ENCODE measurements at places on chromosomes 12 and 14.

- no peak for DNase-seq
Measured at GRCh38 chr14:80017795-80018194, 193.5 kb downstream of the DIO2 start.

DNA sequence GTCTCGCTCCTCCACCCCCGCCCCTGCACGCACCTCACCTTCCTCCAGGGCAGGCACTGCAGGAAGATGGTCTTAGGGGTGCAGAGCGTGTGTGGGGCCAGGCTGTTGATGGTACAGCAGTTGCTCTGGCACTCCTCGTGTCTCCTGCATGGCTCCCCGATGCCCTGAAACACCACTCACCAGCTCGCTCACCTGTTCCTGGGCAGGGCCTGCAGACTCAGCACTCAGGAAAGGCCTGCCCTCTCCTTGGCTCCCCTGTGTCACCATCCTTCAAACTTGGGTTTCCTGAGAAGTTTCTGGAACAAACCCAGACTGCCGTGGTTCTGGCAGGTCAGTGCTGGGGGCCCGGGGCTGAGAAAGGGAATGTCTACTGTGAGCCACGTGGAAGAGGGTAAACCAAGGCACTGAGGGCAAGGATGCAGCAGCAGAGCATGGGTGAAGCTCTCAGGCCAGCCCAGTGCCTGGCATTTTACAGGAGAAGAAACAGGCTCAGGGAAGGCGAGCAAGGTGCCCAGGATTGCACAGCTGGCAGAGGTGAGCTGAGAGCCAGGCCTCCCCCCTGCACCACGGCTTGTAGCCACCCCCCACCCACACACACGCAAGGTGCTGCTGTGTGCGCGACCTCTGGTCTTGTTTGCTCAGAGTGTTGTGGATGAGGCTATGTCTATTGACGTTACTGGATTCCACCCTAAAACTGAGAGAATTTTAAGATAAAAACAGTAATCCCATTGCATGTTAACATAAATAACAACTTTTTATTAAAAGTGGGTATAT, 5.5 kb downstream of the LRCOL1 start:
- no peak for DNase-seq

- DNase-seq, result no peak
Measured at GRCh38 chr12:102543494-102544485, 63.4 kb upstream of the IGF1 start.

DNA sequence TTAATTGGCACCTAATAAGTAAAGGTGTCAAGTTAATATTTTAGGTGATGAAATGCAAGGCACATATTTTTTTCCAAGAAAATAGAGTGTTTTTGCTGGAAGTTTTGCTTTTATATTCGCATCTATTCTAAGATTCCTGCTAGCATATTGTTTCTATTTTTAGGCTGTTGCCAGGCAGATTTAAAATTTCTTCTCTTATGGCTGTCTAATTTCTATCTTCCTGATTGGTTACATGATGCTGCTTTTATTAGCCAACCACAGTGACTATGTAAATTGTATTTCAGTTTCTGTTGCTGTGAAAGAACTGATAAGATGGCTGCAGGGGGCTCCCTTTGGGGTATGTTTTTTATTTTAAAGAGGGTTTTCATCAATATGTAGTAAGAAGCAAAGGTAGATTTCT, 42.7 kb downstream of the ATF7IP start:
- no peak for DNase-seq

GRCh38 chr12:132517740-132518100, 27.8 kb downstream of the FBRSL1 start:
- no peak for DNase-seq

GRCh38 chr12:49702676-49703215, 4.5 kb downstream of the FMNL3 start:
- DNase-seq, result no peak

- no peak for DNase-seq
Measured at GRCh38 chr12:85874031-85874461, at the start of gene NTS. NTS (plus strand) TSS chr12:85874295; CDS start chr12:85874404, 109 bp downstream.

DNA sequence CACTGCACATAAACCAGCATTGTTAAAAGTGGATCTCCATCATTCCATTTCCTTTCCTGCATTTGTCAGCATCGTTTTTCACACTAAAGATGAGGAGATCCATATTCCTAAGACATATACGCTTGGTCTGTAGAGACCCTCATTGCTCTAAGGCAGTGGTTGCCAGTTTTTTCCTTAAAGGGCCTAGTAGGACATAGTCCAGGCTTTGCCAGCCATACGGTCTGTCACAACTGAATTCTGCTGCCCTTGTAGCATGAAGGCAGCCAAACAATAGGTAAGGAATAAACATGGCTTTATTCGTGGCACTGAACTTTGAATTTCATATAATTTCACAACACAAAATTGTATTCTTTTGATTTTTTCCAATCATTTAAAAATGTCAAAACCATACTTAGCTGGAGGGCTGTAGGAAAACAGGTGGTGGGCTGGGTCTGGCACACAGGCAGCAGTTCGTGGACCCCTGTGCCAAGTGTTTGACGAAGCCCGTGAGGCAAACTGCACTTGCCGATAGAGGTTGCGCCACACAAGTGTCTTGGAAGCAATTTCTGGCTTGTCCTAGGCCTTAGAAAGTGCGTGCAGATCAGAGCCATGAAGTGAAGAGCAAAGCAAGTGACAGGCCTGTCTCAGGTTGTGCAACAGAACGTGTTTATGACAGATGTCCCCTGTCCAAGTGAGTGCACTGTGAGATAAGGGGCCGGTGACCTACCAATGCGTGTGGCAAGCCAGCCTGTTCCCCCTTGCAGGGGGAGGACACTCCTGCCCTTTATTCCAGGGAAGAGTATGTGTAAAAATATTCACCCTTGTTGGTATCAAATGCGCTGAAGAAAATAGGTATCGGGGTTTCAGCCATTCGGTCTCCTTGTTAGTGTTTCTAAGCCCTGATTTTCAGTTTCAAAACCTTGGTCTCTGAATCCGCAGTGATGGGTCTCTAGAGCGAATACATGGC, 916 bp upstream of the CHPT1 start:
- DNase-seq, result no peak

DNA sequence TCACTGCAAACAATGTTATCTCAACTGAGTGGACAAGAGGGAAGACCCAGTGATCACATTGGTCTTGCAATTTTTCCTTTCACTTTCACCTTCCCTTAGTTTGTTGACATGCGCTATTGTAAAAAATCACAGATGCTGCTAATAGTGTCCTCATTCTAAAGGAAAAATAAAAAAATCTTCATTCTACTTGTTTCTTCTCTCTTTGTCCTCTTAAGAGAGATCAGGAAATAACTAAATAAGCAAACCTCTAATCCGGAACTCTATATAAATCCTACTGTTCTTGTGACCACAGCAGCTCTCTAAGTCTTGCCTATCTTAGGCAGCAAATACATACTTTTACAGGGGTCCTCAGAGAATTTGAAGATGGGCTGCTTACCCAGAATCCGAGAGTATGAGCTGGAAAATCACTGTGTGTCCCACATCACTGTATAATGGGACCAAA, 257.7 kb downstream of the NAV3 start:
- no peak for DNase-seq

DNA sequence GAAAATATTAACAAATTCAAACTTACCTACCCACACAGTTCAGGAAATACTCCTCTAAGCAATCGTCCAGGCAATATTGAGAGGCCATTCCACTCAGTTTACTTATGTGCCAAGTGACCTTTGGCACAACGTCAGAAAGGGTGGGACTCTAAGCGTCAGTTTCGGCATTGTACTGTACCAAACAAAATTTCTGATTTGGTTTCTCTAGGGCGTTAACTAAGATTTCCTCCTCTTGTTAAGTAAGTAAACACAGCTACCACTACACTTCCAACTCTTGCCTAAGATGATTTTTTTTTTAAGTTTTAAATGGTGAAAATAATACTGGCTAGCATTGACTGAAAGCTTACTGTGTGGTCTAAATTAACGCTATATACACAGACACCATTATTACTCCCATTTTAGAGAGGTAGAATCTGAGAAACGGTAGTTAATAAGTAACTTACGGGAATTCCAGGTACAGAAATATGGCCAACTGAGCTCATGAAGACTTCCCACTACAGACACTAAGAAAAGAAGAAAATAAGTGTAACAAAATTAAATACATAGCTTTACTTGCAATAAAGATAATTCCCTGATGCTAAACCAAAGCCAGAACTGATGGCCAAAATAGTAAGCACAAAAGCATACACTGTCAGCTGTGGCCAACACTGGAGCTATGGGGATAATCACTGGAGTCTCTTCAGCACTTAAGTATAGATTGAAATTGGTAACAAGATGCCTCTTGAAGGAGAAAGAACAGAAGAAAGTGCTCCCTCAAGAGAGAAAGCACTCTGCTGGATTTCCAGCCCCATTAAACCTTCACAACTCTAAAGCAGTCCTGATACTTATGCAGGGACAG, 76.1 kb downstream of the EPS8 start:
- no peak for DNase-seq

GRCh38 chr14:106840258-106840657, 1313.9 kb downstream of the TMEM121 start:
- DNase-seq, result no peak

GRCh38 chr12:90360300-90360699, 594.7 kb downstream of the CCER1 start:
- DNase-seq, result no peak

- no peak for DNase-seq
Measured at GRCh38 chr12:54217774-54218241, 29.0 kb upstream of the SMUG1 start.

GRCh38 chr14:81940651-81941050, 407.0 kb upstream of the SEL1L start:
- DNase-seq, result no peak

DNA sequence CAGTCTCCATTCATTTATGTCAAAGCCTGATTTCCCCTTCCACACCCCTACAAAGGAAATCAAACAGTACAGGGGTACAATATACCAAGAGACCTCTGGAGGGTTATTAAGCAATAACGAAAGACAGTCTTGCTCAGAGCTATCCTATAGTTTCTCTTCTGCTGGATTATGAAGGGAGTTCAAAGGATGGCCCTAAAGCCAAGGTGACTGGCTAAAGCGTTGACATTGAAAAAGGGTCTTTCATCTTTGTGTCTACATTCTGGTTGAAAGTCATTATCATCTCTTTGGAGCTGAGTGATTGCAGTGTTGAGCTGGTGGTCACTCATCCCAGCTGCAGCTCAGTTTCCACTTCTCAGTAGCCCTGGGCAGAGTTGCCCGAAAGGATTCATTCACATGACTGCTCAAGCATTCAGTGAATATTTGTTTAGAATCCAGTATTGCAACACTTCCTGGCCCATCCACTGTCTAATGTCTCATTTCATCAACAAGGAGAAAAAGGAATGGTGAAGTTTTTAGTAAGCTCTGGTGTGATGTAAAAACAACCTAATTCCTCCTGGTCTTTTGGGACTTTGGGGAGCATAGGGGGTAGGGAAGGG, 19.2 kb upstream of the TBX5 start:
- no peak for DNase-seq
